ENCODE measurements at places on chromosomes 6 and 20.

DNA sequence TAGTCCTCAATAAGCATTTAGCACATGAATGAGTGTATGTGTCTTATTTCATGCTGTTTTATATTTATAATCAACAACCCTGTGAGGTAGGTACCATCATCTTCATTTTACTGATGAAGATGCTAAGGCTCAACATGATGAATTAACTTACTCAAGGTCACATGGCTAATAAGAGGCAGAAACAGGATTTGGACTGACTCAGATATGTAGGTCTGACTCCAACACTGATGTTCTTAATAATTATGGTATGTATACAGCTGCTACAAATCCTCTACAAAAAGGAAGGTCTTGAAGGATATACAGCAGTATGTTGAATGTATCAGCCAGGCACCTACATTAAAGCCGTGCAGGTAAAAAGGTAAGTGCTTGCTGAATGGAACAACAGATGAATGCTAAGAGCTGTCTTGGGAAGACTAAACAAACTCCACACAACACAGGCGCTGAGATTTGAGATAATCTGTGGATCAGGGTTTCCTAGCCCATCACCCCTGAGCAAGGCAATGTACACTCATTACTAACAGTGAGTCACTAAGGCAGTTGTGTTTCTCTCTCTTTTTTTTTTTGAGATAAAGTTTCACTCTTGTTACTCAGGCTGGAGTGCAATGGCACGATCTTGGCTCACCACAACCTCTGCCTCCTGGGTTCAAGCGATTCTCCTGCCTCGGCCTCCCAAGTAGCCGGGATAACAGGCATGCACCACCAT lies 31.9 kb downstream of the TTI1 start:
- DNase-seq: no peak

DNA sequence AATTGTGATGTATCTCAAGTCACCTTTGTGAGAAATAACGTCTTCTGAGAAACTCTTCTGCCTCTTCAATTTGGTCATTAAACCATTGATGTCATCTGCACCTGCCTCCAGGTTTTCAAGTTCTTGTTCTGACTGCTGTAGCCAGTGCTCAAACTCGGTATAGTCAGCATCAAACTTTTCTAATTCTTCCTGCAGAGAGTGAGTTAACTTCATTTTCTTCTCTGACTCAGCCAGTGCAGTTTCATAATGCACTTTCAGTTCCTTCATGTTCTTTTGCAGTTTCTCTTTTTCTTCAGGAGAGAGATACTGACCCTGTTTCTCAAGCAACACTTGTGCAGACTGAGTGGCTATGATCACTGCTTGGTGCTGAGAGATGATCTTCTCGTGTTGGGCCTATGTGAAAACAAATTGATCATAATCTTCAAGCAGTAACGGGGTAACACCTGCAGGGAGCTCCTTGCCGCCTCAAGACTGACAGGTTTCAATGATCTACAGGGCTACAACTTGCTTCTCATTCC lies 48.8 kb downstream of the DST start:
- no peak for DNase-seq

GRCh38 chr20:14556206-14556605 lies 218.8 kb upstream of the FLRT3 start:
- DNase-seq: no peak

DNA sequence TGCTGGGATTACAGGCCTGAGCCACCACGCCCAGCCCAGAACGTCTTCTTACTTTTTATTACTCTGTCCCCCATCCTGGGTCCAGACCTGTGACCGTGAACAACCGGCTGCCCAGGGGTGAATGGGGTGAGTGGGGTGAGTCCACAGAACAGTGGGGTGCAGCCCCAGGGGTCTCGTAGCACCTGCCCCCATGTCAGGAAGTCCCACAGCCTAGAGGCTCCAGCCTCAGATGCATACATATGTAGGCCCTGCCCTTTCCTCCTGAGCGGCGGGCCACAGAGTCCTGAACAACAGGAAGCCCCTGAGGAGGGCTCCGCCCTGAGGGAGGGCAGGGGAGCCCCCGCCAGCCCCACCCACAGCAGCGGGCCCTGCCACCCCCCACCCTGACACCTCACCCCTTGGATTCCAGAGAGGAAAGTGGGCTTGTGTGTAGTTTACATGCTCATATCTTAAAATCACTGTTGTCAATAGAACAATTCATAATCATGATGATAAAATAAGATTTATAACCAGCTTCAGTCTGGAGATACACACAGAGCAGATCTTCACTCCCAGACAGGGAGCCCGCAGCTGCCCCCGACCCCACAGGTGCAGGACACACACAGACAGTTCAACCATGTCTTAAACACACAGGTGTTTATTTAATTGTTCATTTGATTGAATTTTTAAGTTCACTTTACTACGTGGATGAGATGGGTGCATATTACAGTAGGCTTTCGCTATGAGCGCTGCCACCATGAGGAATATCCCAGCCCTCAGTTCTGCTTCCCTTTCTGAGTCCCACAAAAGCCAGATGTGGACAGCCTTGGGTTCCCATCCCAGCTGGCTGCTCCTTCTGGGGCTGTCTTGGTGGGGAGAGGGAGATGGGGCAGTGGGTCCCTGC lies 12.4 kb upstream of the GMEB2 start:
- DNase-seq: no peak
